Stimulated activated CD8-positive, alpha-beta memory T cell treated with anti-CD3 and anti-CD28 coated beads, Interleukin-4, amount 100 ng/mL, for 4 hours (primary cell): ENCODE measurements at places on chromosomes 7 and 10.

DNA sequence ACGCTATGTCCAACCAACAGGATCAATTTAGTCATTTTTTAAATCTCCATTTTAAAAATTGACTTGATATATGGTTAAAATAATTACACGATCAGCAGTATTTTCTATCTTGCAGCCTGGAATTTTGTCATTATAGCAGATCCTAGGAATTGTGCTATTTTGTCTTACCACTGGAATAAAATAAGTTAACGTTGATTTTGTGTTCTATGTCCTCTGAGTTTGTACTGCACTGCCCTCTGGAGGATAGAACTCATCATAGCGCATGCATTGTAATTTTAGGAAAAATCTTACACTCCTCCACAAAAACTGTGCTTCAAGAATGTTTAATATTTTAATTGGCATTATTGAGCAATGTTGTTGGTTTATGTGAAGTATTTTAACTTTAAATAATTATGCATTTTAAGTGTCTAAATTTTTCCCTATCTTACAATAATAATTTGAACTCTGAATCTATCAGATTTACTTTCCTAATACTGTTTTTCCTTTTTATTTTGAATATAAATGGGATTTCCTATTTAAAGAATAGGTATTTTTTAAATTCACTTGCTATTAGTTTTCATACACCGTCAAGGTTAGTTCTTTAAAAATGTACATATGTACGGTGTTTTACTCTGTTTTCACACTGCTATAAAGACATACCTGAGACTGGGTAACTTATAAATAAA lies 220.1 kb downstream of the PPP1R3A start:
- DNase-seq = no peak

DNA sequence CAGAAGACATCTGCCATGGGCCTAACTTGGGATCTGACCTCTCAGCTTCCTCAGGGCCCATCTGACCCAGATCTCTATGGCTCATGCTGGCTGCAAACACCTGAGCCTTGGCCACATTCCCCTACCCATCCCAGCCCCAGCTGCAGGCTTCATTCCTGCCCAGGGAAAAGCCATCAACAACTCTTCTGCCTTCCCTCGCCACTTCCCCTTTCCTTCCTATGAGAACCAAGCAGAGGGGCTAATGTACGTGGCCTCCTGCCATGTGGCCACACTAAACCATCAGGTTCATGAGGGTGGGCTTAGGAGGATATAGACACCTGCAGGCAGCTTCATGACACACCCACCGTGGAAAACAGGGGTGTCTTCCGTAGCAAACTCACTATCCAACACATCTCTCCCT lies 312.2 kb downstream of the GALNT17 start:
- DNase-seq = no peak

- DNase-seq = no peak
Measured at GRCh38 chr10:79101560-79102497, 33.1 kb downstream of the ZMIZ1 start.

GRCh38 chr10:36573246-36573645 lies 552.2 kb upstream of the ANKRD30A start:
- DNase-seq = no peak

- no peak for DNase-seq
Measured at GRCh38 chr10:79018521-79019011, 50.2 kb upstream of the ZMIZ1 start.

DNA sequence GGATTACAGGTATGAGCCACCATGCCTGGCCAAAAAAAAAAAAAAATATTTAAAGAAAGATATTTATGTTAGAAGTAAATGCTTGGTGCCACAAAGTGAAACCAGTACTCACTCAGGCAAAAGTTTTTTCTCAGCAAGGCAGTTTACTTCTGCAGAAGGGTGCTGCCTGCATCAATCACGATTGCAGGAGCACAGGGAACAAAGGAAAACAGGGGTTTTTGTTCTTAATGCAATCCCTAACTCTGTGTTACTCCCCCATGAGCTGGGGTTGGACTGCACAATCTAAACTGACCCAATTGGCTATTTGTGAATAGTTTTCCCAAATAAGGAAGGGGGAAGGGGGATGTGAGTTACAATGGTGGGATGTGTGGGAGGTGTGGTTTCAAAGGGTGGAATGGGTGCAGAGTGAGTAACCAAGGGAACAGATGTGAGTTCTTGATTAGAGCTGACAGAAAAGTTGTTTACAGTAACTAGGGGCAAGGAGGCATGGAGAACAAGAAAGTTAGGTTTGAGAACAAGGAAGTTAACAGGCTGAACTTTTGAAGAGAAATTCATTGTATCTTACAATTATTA lies 255.4 kb downstream of the TYW1 start:
- DNase-seq = no peak

GRCh38 chr7:41206267-41206666 lies 496.6 kb downstream of the INHBA start:
- no peak for DNase-seq
